ENCODE measurements at places on chromosomes 2 and 18.

- DNase-seq = no peak
Observed at GRCh38 chr2:102301867-102302362, 9.4 kb upstream of the IL1RL1 start.

- no peak for DNase-seq
Observed at GRCh38 chr2:128793404-128793803, 474.7 kb upstream of the HS6ST1 start.

- no peak for DNase-seq
Observed at GRCh38 chr2:126777620-126777978, 121.1 kb upstream of the TEX51 start.

- DNase-seq = no peak
Observed at GRCh38 chr2:224523626-224524577, 61.3 kb downstream of the CUL3 start.

DNA sequence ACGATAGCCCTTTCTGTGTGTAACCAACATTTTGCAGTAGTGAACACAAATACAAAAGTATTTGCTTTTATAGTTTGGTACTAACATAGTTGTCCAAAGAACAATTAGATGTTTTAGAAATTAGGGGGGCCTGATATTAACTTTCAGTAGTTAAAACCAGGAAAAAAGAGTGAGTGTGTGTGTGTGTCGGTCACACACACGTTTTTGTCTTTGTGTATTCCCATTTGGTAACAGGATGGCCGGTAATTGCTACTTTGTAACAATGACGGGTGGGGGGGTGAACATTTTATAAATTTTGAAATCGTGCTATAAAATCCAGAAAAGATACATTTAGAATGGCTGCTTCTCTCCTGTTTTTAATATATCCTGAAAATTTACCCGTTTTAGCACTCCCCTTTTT is 1.5 kb downstream of the PPIG start:
- DNase-seq = no peak

- no peak for DNase-seq
Observed at GRCh38 chr2:133605766-133606137, 37.5 kb upstream of the NCKAP5 start.

- no peak for DNase-seq
Observed at GRCh38 chr2:190641469-190641868, 7.4 kb upstream of the NAB1 start.

DNA sequence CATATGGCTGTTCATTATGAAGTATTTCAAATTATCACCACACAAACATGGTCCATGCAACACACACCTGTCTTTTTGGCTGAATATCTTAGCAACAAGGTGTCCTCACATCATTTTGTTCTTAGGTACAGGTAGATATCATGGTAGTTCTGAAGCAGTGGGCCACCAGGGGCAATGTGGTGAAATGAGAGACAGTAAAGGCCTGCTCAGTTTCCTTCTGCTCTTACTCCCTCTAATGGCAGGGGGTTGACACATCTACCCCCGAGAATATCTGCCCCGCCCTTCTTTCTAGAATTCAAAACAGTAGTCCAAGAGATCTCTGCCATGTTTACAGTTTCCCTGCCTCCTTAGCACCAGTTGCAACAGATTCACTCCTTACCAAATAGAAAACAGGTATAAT is 147.0 kb upstream of the KLHL14 start:
- no peak for DNase-seq

DNA sequence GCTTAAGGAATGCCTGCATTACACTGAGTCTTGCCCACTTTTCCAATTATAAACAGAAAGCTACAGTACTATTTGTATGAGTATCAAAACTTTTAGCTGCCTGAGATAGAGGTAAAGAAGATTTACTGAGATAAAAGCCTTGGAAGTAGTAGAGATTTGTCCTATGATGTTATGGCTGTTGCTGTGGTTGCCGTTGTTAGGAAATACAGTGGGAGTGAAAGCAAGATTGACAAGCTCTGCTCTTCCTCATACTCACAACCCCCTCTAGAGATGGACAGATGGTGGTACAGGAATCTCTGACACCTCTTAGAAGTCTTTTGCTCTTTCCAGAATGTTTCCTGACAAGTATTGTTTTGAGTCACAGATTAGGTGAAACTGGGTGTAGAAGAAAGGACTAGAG is 242.5 kb downstream of the RPIA start:
- no peak for DNase-seq

DNA sequence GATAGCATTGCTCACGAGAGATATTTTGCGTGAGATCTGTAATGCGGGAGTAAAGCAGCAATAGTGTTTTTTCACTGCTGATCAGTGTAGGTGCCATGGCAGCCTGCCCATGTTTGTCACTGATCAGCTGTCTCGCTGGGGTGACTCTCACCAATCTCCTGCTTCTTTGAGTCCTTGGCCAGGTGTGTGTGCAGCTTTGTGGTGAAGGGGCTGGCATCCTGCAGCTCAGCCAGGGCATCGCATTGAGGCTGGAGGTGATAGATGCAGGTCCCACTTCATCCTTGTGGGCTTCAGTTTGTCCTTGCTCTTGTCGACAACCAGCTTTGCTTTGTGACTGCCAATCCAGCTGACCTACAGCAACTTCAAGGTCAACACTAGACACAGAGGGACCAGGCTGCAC is 258.3 kb upstream of the CXCR4 start:
- DNase-seq = no peak

DNA sequence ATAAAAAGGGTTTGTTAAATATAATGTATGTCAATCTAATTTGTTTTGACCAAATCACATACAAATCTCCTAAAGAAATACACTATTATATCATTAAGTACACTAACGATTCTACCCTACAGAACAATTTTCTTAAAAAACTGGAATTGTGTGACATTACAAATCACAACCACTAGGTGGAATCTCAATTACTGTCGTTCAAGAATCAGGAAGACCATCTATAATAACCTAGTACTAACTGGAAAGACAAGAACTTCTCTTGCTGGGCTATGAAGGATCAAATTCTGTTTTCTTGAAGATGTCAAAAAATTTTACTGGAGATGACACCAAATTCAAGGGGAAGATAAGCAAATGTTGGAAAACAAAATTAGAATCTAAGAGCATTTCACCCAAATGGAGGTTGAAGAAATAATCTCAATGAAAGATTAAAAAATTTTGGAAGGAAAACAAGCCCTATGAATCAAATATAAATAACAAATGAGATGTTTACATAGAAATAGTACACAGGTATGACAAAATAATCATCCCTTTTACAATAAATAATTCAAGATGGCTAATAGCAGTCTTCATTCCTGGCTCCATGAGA is 110.9 kb downstream of the STK39 start:
- DNase-seq = no peak

DNA sequence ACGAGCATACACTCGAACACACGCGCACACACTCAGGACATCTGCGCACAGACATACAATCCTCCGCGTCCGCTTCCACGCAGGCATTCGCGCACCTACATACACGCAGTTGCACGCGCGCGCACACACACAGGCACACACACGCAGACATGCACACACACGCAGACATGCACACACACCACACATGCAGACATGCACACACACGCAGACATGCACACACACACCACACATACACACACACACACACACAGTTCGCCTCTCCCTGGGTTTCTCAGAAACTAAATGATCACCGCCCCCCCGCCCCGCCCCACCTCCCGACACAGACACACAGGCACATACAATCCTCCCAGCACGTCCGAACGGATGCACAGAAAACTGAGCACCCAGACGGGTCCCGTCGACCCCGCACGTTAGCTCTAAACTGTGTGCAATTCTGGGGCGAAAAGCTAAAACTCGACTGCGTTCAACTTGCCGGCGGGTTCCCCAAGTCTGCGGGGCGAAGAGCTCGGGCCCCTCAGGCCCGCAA is 1.0 kb downstream of the EPHA4 start:
- DNase-seq = no peak

GRCh38 chr18:13444430-13445240 is 226.1 kb downstream of the LDLRAD4 start:
- DNase-seq = no peak

GRCh38 chr2:226208726-226209125 is 590.9 kb downstream of the IRS1 start:
- DNase-seq = no peak

GRCh38 chr2:85277416-85278158 is 50.2 kb downstream of the TGOLN2 start:
- DNase-seq = no peak

- DNase-seq = no peak
Observed at GRCh38 chr18:80200932-80201672, 46.2 kb downstream of the PARD6G start.

DNA sequence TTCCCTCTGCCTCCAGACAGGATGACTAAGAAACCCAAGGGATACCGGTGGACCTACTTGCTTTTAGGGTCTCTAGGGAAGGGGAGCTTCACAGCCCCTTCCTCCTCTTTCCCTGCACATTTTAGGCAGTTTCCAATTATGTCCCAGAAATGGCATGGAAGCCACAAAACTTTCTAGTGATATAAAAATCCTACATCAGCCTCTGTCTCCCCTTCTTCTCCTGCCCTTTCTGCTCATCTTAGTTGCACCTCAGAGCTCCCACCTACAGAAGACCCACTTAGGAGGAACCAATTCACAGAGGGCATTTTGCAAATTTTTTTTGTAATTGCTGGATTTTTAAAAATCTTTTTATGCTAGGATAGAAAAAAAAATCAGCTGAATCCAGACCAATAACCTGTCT is 263.1 kb downstream of the TNS1 start:
- DNase-seq = no peak

GRCh38 chr2:234679741-234680687 is 183.1 kb upstream of the ARL4C start:
- no peak for DNase-seq

DNA sequence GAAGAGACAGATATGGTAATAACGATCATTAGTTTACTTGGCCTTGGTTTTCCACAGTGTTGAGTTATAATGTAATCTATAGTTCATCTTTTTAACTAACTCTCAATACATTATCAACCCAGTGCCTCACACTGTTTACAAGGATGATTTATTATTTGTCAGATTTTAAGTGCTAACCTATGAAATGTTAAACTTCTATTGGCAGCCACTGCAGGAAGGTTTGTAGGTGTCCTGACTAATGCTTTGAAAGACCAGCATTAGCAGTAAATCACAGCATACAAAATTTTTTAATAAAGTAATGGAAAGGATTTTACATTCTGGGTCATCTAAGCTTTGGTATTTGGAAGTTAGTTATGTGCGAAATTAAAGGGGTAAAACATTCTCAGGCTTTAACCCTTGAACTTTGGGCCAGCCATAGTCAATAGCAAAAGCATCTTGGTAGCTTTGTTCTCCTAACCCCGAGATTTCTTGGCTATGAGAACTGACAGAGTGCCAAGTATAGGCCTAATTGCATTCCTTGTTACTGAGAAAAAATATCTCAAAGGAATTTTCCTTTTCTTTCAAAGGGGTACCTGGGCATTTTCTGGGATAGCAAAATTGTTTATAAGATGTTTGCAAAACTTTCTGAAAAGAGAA is 30.6 kb downstream of the SPATS2L start:
- no peak for DNase-seq

DNA sequence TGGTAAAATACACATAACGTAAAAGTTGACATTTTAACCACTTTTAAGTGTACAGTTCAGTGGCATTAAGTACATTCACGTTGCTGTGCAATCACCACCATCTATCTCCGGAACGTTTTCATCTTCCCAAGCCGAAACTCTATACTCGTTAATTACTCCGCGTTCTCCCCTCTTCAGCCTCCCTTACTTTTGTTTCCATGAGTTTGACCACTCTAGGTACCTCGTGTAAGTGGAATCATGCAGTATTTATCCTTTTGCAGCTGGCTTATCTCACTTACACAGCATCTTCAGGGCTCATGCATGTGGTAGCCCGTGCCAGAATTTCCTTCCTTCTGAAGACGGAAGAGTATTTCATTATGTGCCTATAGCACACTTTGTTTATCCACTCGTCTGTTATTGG is 225.2 kb downstream of the SLC4A3 start:
- DNase-seq = no peak

GRCh38 chr2:64374686-64375085 is 79.3 kb upstream of the LGALSL start:
- DNase-seq = no peak

GRCh38 chr2:66431846-66432587 is 2.9 kb upstream of the MEIS1 start:
- DNase-seq = no peak

DNA sequence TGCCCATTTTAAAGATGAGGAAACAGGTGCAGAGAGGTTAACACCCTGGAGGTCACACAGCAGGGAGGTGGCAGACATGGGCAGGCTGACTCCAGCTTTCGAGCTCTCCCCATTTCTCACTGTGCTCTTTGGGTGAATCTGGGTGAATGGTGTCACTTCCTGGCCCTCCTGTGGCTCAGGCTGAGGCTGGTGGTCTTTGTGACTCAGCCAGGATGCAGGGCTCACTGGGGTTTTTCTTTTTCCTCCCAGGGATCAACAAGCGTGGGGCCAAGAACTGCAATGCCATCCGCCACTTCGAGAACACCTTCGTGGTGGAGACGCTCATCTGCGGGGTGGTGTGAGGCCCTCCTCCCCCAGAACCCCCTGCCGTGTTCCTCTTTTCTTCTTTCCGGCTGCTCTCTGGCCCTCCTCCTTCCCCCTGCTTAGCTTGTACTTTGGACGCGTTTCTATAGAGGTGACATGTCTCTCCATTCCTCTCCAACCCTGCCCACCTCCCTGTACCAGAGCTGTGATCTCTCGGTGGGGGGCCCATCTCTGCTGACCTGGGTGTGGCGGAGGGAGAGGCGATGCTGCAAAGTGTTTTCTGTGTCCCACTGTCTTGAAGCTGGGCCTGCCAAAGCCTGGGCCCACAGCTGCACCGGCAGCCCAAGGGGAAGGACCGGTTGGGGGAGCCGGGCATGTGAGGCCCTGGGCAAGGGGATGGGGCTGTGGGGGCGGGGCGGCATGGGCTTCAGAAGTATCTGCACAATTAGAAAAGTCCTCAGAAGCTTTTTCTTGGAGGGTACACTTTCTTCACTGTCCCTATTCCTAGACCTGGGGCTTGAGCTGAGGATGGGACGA is 13.2 kb downstream of the ITM2C start:
- DNase-seq = peak; percentile 44

GRCh38 chr2:40169430-40169829 is 282.5 kb downstream of the SLC8A1 start:
- DNase-seq = no peak

DNA sequence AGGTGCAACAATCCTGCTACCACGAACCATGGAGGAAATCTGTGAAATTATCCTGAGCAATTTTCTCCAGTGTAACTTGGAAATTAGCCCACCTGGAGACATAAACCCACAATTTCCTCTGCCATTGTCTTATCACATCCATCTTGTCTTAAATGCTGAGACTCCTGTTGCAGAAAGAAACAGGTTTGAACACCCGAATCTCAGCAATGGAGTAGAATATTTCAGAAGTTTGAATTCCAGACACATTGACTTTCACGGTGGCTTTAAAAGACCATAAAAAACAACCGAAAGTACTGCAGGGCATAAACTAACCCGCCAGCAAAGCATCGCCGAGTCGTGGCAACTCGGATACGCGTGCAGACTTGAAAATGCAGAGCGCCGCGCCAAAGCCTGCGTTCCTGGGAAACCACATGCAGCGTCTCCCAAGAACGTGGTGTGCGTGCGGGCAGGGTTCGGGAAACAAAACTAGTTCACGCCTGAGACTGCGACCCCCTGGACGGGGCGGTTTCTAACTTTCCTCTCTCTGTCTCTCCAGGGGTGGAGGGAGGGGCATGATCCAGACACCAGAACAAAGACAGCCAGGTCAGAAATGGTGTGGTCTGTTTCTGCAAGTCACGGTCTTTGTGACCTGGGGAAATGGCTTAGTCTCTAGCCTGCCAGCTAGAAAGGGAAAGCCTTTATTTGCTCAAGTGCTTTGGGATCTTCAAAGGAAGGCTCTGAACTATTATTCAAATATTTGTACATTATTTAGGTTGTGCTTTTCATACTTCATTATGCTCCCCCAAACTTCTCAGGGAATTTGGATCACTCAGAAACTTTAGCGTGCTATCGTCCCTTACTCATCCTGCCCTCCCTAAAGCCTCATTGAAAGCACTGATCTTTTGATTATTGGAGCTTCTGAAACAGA is 26.9 kb upstream of the KCTD1 start:
- DNase-seq = no peak
